Osteocyte (in vitro differentiated cells): ENCODE measurements at places on chromosomes 2 and 18. TPM values are rescaled to one million over a fixed set of nuclear protein-coding genes. Genes with fewer than 3 reads are reported as not detected.

DNA sequence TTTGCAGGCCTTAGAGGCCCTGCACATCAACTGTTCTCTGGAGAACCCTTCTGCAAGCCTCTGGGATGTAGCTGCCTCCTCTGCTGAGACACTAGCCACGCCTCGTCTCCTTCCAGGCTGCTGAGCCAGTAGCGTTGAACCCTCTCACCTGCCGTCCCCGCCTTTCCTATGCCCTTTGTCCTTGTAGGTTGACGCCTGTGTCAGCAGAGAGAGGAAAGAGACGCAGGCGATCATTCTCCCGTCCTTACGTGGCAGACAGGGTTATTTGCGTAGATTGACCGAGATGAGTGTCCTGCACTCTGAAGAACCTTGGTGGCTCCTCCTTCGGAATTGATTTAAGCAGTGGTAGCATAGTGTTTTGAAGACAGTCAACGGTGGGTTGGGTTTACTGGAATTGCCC lies 27.8 kb downstream of the ID2 start:
- peak; percentile 71 for DNase-seq

DNA sequence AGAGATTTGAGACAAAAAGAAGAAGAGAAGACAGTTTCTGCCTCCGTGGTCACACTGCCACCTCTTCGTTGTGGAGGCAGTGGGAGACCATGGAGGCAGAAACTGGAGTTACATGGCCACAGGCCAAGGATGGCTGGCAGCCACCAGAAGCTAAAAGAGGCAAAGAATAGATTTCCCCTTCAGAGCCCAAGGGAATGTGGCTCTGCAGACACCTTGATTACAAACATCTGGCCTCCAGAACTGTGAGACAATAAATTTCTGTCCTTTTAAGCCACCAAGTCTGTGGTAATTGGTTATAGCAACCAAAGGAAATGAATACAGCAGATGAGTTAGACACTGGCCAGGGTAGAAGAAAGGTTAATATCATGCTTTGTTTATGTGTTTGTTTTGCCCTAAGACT lies 420.4 kb upstream of the LYPD1 start:
- DNase-seq = no peak

- DNase-seq = no peak
These were observed 184.0 kb downstream of the TMEM18 start for GRCh38 chr2:493228-493627.

- DNase-seq = no peak
These were observed 613.0 kb upstream of the FSHR start for GRCh38 chr2:49767316-49767715.

Gene TEX44
- total RNA-seq = not detected in 2 replicates

Gene RAX
- not detected in 2 replicates for total RNA-seq

DNA sequence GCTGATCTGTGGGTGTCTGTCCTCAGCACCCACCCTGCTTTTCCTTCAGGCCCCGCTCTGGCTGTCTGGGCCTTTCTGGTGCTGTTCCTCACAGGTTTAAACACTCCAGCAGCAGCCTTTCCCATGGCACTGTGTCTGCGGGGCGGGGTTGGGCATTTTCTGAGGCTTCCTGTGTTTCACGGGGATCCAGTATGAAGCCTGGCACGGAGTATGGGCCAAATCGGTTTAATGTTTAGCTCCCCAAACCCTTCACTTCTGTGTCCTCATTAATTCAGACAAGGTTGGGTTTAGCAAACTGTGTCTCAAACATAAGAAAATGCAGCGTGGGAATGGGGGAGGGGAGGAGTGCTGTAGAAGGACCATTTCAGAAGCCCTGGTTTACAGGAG lies 44.9 kb downstream of the HPCAL1 start:
- DNase-seq = no peak

Gene ACVR1C
- total RNA-seq = 0.08 and 0.16 TPM in 2 replicates

- DNase-seq = no peak
These were observed 219.2 kb downstream of the SRBD1 start for GRCh38 chr2:45391866-45392265.

DNA sequence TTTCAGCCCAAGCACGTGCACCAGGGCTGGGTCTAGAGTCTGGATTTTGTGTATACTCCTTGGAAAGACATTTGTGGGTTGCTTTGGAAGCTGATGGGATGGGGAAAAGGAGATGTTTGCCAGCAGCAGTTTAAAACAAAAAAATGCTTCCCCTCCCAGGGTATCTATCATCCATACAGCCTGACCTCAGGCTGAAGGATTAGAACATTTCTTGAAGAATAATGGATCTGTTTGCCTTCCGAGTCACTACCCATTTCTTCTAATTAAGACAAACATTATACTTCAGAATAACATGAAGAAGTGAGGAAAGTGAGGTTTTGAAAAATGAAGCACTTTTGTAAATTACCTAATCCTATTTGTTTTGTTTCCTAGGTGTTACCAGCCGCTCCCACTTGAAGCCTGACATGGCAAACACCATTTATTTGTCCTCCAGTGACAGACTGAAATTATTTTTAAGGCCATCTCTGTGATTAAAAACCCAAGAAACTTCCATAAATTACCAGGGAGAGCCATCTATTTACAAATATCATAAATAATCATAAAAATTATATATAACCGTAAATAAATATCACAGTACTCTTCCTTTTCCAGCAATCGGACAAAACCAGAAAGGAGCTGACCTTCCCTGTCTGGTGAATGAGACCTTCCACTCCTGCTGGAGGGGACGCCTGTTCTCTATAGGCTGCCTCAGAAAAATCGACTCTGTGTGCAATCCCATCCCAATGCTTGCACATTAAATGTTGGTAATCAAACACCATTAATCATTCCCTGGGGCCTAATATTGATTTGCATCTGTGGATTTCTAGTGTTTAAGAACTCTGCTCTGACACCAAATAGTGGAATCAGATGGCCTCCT lies 106.8 kb downstream of the C1D start:
- no peak for DNase-seq

- DNase-seq = no peak
These were observed 4.1 kb upstream of the SATB2 start for GRCh38 chr2:199461711-199462346.

Gene CCDC74B
- total RNA-seq = 1.7 and 2.2 TPM in 2 replicates

Gene DPP4
- total RNA-seq = not detected in 2 replicates

- DNase-seq = no peak
These were observed 57.2 kb downstream of the RAD51AP2 start for GRCh38 chr2:17461087-17461475.

GRCh38 chr18:10269261-10269660 lies 185.2 kb upstream of the APCDD1 start:
- no peak for DNase-seq

Gene FMNL2
- total RNA-seq = 44.0 and 45.3 TPM in 2 replicates

GRCh38 chr2:177000061-177000714 lies 212.4 kb upstream of the HNRNPA3 start:
- DNase-seq = no peak

DNA sequence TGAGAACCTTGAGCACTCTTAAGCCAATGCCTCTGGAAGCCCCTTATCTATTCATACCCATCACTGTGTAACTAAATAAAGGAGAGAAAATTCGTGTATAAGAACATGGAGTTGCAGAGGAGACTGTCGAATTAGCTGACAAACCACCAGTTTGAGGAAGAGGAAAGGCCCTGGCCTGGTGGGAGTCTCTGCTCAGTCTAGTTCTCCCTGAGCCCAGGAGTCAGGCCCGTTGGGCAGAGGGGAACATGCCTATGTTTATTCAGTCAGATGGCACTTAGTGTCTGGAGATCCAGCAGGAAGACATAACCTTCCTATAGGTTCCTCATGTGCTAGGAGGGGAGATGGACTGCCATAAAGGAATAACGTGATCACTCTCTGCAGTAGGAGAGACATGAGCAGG lies 60.3 kb downstream of the MGAT5 start:
- no peak for DNase-seq

GRCh38 chr18:10525371-10525691 lies 496 bp upstream of the NAPG start:
- DNase-seq = no peak

GRCh38 chr2:48250943-48251342 lies 279.0 kb upstream of the STON1 start:
- no peak for DNase-seq

Gene SRD5A2
- total RNA-seq = not detected in 2 replicates

DNA sequence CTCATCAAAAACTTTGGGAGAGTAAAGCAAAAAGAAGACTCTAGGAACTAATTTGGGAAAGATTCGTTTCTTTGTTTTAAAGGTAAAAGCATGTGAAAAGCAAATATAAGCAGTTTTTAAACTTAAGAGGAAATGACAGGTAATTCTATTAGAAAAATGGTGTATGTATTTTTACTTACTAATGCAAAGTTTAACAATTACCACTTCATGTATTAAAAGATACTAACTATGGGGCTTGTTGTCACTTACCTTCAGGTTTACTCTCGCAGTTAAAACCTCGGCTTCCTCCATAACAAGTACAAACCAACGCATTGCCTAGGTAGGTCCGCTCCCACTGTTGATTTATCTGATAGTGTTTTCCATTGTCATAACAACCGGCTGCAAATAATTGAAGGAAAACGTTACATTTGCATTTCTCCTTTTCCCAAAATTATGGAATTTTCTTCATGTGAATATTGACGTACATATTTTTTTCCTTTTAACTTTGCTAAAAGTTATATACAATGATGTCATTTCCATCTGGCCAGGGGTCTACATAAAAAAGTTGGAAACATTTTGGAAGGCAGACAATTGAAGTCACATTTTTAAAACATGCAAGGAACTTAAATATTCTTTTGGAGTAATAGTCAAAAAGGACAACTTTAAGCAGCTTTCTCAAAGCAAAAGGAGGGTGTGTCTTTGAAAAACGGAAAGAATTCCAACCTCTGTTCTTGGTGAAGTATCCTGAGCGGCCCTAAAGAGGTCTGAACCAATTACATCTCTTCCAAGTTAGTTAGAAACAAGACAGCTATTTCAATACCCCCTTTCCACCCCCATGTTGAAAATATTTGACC lies 1.2 kb downstream of the FN1 start:
- DNase-seq = no peak

GRCh38 chr18:62828091-62828640 lies 112.8 kb downstream of the PHLPP1 start:
- no peak for DNase-seq

- DNase-seq = peak; percentile 96
These were observed 181.4 kb downstream of the SMAD2 start for GRCh38 chr18:47748847-47749599.
